ENCODE measurements at places on chromosomes 2 and 18. TPM values are rescaled to one million over a fixed set of nuclear protein-coding genes. Genes with fewer than 3 reads are reported as not detected.

ERICH2 gene
- not detected for total RNA-seq

- no peak for DNase-seq
Observed at GRCh38 chr2:16644221-16644925, 21.3 kb downstream of the CYRIA start.

GRCh38 chr2:221405521-221405920 lies 166.6 kb downstream of the EPHA4 start:
- no peak for DNase-seq

- no peak for DNase-seq
Observed at GRCh38 chr18:57627488-57627887, 5.9 kb upstream of the NARS1 start.

DNA sequence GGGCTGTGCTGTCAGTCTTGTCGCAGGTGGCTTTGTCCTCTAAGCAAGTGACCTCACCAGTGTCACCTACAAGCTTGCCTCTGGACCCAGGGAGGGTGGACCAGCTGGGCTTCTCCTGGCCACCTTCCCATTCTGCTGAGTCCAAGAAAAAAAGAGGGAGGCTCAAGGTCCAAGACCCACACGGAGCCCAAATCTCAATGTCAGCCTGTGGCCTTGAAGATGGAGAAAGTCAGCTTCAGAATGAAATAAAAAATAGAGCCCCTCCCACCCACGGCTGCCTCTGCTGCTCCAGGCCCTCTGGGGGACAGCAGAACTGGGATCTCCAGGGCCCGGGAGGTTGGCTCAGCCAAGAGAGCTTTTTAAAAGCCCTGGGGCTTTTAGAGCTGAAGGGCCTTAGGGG lies 145.9 kb downstream of the TNS1 start:
- DNase-seq, result no peak
